ENCODE measurements at places on chromosomes 4 and X.

DNA sequence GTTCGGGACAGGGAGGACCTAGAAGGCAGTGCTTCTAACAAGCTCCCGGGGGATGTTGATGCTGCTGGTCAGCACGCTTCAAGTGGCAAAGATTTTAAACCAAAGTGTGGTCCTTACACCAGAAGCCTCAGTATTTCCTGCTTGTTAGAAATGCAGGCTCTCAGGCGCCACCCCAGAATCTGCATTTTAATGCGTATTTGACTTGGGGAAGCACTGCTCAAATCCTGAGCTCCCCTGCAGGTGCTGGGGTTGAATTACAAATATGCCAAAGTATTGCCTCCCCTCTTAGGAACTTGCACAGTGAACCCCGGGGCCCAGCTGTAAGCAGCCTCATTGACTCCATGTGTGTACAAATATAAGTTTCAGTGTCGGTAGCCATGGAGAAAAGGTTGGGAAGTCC is 70.8 kb upstream of the RAI2 start:
- DNase-seq: no peak

GRCh38 chr4:43339435-43339834 is 446.9 kb downstream of the GRXCR1 start:
- no peak for DNase-seq

GRCh38 chr4:75030649-75031235 is 97.8 kb downstream of the PARM1 start:
- no peak for DNase-seq

GRCh38 chr4:82005158-82005557 is 368.6 kb downstream of the HNRNPD start:
- DNase-seq: no peak

- DNase-seq: no peak
Measured at GRCh38 chrX:150841456-150842197, 56.8 kb downstream of the CD99L2 start.

GRCh38 chrX:10617999-10618351 is 2.4 kb downstream of the MID1 start:
- DNase-seq: no peak

- DNase-seq: peak; percentile 28
Measured at GRCh38 chr4:86670298-86670697, 76.2 kb downstream of the PTPN13 start.

- no peak for DNase-seq
Measured at GRCh38 chr4:24808261-24808660, 12.9 kb downstream of the SOD3 start.

GRCh38 chrX:20681683-20682082 is 415.0 kb upstream of the RPS6KA3 start:
- no peak for DNase-seq

DNA sequence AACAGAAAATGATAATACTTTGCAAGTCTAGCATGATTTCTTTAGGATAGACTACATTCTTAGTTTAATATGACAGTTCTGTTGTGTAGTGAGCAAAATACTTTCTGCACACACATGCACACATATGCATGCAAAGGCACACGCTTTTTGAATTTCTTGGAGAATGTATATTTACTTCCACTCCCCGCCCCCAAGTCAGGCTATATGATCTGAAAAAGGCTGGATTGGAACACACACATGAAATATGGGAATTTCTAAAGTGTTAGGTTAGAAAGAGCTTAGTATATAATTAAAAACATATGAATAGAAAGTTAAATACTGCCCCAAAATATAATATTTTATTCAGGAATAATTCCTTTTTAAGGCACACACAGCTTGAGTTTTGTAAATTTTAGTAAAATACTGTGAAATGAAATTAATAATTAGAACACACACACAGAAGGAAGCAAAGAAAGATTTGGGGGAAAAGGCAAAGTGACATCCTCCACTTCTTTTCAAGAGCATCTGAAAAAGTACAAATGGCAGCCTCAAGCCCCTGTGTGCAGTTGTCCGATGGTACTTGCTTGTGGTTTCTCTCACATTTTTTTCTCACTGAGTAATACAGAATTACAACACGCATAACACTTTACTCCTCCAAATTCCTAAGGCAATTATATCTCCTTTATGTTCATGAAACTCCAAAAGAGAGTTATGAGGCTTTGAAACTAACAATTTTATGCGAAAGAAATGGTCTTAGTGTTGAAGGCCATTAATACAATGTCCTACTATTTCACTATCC is 228.9 kb upstream of the ETNPPL start:
- DNase-seq: no peak

DNA sequence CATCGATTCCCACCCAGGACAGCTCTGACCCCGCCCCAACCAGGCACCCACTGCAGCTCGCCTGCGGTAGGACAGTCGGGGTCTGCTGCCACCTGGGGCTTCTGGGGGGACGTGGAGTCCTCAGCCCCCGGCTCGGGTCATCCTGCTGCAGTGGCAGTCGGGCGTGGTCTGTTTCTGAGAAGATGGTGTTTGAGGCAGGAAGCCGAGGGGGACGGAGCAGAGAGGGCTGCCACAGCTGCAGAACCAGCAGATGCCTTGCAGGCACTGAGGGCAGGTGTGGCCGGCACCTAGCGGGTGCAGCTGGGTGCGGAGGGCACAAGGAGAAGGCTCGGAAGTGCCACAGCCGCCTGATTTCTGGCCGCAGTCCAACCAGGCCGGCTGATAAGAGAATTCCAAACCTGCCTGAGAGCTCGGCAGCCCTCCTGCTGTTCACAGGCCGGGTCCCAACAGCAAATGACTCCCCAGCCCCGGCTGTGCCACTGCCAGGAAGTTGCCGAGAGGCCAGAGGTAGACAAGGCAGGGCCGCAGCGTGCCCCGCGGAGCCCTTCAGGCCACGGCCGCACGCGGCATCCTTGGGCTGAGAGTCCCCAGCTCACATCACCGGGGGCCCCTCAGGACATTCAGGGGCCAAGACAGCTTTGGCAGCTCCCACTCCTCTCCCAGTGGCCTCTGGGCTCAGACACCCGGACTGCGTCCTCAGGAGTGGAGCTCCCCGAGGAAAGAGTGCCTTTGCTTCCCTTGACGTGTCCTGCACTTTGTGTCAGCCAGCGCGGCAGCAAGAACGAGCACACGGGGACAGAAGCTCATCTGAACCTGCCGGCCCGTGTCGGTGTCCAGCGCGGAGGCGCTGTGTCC is 9.4 kb upstream of the CPLX1 start:
- no peak for DNase-seq

DNA sequence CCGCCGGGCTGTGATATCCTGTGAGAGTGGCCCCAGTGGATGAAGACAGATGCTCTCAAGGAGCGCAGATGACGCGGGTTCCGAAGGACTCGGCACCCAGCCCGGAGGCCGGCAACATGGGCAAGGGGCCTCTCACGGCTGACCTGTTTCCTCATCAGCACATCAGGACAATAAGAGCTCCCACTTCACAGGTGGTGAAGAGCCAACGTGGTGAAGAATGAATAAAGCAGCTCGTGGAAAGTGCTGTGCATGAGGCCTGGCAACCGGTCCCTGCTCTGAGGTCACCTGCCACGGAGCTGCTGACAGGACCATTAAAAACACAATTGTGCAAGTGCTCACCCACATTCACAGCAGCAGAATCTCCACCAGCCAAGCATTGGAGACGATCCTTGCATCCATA is 22.9 kb downstream of the ABLIM2 start:
- DNase-seq: no peak

GRCh38 chr4:14659286-14659685 is 343.0 kb upstream of the CPEB2 start:
- DNase-seq: no peak

DNA sequence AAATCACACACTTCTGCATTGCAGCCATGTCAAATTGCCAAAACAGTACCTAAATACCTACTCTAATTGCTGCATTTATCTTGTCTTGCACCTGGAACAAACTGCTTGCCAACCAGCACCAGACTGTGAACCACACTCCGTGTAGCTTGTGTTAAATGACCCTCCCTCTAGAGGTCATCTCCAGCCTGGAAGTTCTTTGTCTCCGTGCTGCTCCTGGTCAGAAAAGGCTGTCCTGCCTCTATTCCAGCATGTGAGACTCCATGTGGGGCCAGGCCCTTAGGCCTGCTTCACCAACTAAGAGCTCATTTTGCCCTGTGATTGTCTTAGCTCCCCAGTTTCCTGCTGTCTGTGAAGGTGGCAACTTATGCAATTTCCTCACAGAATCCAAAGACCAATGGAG is 28.3 kb downstream of the CNGA2 start:
- no peak for DNase-seq

DNA sequence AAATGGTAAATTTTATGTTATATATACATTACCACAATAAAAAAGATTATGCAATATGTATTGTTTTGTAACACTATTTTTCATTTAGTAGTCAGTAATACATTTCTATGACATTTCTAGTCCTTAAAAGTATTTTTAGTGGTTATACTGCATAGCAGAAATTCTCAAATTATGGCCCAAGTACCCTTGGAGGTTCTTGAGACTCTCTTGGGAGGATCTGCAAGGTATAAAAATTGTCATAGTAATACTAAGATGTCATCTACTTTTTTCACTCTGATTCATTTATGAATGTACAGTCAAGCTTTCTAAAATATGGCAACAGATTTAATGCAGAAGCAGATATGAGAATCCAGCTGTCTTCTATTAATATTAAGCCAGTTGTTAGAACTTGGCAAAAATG is 138.6 kb upstream of the NAP1L5 start:
- no peak for DNase-seq

- no peak for DNase-seq
Measured at GRCh38 chrX:19867411-19867732, 20.0 kb downstream of the SH3KBP1 start.

DNA sequence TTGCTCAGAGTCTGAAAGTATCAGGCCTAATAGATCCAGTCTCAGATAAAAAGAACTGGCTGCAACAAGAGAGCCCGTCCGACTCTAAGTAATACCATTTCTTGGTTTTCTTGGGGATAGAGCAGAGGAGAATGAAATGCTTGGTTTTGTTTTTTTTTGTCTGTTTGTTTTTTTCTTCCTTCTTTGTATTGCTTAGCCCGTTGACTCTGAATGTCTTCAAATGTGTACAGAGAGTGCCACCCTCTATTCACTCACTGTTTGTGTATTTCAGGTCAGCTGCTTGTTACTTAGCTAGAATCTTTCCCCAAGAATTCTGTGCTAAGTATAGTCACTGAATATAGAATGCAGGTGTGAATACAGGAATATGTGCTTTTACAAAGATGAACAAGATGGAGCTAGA is 5.7 kb upstream of the TMEM156 start:
- DNase-seq: no peak

DNA sequence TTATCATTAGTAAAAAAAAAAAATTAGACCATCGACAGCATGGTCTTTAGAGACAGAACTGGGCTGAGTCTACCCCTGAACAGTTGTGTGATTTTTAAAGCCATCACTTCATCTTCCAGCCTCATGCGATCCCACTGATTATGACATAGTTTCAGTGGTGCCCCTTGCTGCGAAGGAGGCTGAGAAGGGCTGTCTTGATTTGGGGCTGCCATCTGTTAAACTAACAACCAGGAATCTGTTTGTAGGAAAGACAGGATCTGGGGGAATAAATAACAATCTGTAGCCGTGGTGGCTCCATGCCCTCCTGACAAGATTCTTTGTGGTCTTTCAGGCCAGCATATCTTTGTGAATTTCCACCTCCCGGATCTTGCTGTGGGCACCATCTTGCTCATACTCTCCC is 17.1 kb downstream of the SLC34A2 start:
- no peak for DNase-seq

DNA sequence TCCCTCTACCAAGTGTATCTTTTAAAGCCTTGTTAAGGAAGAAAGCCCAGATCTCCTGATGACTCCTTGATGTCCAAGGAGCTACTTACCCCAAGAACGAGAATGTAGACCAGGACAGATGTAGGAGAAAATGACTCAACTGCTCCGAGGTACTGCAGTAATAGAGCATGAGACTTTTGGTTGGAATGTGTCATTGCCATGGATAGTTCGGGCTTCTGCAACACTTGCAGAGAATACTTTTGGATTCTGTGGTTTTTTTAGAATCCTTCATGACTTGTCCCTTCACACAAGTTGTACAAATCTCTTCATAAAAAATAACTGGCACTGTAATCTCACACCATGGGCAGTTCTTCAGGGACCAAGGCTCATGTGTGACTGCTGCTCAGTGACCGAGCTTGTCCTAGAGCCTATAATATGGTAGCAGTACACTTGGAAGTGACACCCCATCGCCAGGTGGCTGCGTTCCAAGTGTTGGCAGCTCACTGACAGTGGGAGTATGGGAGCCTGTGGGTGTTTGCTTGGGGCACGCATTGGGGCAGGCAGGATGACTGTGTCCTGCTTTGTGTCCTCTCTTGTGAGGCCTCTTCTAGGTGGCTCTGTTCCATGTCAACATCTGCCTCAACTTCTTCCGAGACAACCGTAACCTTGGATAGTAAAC is 87.9 kb upstream of the WDR1 start:
- peak; percentile 0 for DNase-seq

- no peak for DNase-seq
Measured at GRCh38 chr4:52676536-52676935, 17.4 kb upstream of the USP46 start.

DNA sequence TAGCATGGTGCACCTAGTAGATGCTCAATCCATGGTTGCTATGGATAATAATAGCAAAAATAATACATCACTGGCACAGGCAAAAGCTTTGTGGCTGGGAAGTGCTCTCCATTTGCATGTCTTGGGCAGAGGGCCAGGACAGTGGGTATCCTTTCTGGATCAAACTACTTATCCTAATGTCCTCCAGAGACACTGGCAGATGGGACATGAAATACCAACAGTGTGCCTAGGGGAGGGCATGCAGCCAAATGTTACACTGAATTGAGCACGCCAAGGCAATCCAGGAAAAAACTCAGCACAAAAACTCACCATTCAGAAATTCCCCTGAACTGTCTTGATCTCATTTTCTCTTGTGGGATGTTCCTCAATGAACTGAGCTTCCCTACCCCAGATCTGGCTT is 98.6 kb upstream of the SCML1 start:
- no peak for DNase-seq

DNA sequence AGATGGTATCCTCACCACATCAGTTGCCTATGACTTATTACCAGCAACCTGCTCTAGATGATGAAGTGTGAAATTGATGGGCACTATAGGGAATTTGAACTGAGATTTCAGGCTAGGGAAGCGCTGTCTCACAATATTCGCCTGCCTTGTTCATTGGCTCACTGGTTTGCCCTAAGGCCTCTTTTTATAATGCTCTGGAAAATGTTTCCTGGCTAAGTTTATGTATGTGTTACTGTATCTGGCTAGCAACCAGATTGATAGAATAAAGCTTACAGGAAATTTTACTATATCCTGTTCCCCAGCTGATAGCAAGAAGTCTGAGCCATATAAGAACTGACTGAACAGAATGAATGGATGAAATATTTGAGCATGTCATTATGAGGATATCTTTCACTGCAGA is 71.6 kb downstream of the GSTCD start:
- DNase-seq: no peak

GRCh38 chr4:102623622-102624021 is 122.5 kb downstream of the NFKB1 start:
- no peak for DNase-seq

DNA sequence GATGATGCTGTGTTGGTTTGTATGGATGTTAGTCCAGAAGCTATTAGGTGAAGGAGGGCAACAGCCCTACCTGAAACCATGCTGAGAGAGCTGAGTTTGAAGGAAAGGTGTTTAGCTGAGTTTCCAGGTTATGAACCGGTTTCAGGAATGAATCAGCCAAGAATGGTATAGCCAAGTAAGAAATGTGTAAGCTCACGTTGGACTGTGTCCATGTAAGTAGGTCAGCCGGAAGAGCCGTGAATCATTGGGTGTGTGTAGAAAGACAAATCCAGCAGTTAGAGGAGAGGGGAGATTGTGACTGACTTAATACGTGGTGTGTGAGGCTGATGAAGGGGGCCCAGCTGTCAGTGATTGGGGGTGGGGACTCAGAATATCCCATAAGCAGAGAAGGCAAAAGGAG is 77.2 kb upstream of the SPIN4 start:
- no peak for DNase-seq

GRCh38 chrX:81527881-81528440 is 326.1 kb downstream of the SH3BGRL start:
- no peak for DNase-seq
